Activated CD4-positive, alpha-beta T cell treated with anti-CD3 and anti-CD28 coated beads, Interleukin-2, amount 50 U/mL, for 24 hours (primary cell): ENCODE measurements at places on chromosomes 1 and 21.

GRCh38 chr1:3454811-3455618 lies 550 bp downstream of the ARHGEF16 start:
- no peak for DNase-seq

DNA sequence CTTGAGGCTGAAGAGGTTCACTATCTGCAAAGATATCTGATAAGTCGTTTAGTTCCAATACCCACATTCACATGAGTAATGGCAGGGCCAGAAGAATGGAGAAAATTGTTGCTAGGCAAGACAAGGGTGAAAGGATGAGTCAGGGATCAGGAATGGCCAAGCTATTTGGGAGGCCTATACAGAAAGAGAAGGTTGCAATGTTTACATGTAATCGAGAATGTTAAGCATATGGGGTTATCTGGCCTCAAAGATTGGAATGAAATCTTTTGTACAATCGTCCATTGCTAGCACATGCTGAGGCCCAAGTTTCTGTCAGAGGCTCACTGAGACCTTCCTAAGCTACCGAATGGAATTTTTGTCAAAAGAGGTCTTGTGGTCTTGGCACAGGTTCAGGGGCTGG lies 299.9 kb upstream of the PLD5 start:
- DNase-seq: no peak

DNA sequence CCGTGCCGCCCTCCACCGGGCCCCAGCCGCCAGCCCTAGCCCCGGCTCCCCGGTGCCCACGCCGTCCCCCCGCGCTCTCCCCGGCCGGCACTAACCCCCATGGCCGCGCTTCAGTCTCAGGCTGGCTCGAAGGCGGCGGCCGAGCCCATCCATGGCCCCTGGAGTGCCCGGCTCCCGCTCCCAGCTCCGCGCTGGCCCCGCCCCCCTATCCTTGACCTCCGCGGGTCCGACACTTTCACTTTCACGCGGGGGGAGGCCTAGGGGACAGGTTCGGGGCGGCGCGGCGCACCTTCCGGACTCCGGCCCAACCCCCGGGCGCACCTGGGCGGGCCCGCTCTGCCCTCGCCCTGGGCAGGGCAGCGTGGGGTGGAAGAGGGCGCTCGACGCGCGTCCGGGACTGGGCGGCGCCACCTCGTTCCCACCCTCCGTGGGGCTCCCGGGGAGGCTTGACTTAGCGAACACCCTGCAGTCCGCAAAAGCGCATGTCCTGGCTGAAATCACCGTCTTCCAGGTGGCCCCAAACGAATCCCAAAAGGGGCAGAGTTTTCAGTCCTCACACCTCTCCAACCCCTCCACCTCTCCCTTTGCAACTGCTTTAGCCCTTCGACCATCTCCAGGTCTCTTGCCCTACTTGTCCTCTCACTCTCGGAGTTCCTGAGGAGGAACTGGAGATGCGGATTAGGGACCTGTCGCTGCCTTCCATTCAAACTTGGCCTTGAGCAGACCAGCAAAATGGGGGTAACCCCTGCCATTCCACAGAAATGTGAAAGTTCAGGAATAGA lies 3.9 kb upstream of the DENND2D start:
- DNase-seq: no peak

GRCh38 chr1:59879574-59879973 lies 47.0 kb downstream of the CYP2J2 start:
- no peak for DNase-seq
